Non-pigmented ciliary epithelial cell (primary cell): ENCODE measurements at places on chromosomes 13 and 19.
A peak's percentile ranks its signal among the peaks of the same experiment; 100 is the strongest.

DNA sequence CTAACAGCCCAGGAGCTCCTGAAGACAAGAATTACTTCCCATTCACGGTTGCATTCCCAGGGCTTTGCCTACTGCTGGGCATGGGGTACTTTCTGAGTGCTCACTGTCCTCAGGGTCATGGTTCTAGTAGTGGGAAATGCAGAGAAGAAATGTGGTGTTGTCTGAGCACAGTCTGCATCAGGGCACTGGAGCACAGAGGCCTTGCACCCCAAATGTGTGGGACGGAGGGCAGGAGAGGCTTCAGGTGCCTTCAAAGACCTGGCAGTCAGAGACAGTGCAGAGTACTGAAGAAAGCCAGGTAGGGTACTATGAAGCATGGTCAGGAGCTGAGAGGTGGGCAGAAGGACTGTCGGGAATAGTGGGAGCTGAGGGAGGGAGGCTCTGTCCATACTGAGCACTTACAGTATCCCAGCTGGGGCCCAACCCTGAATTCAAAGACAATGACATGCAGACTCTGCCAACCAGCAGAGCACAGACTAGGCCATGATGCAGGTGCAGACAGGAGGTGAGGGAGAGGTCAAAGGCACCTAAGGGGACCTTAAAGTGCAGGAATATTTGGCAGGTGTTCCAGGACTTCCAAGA lies 144.4 kb downstream of the USP12 start:
- no peak for DNase-seq

DNA sequence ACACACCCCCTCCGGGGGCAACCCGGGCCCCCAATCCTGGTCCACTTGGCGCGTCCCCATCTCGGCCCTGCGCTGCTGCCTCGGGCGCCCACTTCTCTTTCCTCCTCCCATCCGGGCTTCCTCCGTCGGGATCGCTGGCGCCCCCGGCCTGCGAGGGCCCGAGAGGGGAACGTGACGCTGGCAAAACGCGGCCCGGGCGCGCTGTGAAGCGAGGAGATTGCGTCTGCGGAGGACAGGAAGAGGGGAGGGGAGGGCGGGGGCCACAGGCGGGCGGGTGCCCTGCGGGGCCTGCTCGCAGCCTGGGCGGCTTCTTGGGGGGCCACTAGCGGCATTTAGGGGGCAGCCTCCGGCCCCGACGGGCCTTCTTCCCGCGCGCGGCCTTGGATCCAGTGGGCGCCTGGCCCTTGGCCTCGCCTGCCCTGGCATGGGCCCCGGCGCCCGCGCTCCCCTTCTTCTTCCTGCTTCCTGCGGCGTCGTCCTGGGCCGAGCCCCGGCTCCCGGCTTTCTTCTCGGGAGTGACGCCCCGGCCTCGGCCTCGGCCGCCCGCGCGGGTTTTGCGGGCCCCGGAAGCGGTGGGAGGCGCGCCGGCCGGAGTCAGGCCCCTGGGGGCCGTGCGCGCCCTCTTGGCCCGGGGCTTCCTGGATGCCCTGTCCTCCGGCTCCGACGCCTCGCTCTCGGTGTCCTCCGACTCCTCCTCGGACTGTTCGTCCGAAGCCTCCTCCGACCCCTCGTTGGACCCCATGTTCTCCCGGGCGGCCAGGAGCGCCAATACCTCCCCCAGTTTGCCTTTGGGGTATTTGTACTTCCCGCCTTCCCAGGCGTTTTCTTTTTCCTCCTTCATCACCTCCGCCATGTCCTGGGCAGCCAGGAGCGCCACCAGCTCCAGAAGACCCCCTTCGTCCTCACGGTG lies 2.2 kb downstream of the PNMA8B start:
- no peak for DNase-seq

DNA sequence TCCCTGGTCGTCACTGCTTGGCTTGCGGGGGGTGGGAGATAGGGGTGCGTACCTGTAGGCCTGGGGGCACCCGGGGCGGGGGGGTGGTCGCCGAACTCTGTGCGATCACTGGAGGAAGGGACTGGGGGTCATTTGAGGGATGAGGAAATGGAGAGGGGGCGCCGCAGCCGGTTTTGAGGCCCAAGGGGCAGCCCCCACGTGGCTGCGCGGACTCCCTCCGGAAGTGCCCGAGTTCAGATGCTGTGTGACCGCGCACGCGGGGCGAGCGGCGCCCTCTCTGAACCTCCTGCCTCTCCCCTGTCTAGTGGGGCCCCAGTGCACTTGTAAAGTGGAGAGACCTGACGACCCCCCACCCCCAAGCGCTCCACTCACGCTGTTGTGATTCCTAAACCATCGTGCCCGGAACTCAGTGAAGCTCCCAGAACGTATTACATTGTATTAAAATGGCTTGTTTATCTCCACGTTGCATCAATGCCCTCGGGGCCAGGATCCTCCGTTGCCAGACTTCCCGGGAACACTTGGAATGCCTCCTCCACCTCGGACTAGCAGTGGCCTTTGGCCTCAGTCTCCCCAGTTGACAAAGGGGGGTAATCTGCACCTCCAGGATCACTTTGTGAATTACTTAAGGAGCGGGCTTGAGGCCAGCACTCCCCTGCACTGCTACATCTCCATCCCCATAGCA lies 3.0 kb upstream of the NANOS3 start:
- no peak for DNase-seq

- DNase-seq = no peak
Observed at GRCh38 chr13:47511647-47512046, 489.4 kb downstream of the SUCLA2 start.

- DNase-seq = no peak
Observed at GRCh38 chr13:73998631-73999030, 135.6 kb downstream of the KLF12 start.

GRCh38 chr19:16676101-16676798 lies 15.3 kb downstream of the TMEM38A start:
- no peak for DNase-seq

- DNase-seq = no peak
Observed at GRCh38 chr13:29503041-29503837, 92.2 kb downstream of the SLC7A1 start.

- no peak for DNase-seq
Observed at GRCh38 chr19:35459414-35460082, 11.5 kb downstream of the FFAR2 start.

DNA sequence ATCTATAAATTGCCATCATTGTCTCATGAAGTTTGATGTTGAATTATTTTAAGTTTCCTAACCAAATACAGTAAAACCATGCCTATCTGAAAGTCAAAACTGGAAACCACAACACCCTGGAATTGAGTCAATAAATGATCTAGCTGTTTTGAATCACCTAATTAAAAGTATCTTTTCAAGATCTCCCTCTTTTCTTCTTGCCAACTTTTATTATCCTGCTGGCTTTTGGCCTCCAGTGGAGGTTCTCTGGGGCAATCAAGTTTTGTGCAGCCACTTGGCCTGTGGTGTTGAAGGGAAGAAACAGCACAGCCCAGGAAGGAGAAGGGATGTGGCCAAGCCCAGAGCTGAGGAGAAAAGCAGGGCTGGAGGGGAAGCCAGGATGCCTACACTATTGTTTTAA lies 255.4 kb downstream of the COG6 start:
- DNase-seq = no peak

DNA sequence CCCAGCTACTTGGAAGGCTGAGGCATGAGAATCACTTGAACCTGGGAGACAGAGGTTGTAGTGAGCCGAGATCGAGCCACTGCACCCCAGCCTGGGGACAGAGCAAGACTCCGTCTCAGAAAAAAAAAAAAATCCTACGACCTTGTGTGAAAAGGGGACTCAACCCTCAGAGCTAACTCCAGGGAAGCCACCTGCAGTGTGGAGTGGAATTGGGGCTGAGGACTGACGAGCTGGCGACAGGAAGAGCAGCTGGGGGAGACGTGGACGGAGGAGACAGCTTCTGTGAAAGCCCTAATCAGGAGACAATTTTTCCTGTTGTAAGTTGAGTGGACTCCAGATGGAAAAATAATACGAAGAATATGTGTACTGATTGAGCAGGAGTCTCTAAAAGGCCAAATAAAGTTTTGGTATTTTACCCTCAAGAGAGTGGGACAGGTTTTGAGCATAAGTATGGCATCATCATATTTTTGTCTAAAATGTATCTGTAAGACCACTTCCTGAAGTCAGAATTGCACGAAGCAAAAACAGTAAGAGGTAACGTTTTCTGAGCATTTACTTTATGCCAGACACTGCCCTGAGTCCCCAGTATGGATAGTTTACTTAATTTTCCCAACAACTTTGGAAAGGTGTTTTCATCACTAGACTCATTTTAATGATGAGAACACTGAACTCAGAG lies 12.0 kb upstream of the LAIR1 start:
- no peak for DNase-seq

DNA sequence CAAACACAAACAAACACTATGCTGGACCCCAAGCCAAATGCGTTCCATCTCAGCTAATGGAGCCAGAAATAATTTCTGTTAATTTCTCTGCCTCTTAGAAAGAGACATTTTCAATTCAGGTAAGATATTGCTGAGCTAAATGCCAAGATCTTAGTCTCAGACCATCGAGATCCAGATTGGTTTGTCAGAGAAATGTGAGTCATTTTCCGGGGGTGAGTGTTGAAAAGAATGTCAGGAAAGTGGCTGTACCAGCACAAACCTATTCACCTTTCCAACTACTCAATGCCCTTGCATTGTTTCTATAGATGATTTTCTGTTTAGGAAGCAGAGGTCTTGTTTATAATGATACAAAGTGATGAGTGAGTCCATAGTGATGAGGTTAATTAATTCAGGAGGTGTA lies 266.8 kb upstream of the TSHZ3 start:
- DNase-seq = no peak

GRCh38 chr13:67803118-67803517 lies 573.0 kb upstream of the PCDH9 start:
- DNase-seq = no peak

DNA sequence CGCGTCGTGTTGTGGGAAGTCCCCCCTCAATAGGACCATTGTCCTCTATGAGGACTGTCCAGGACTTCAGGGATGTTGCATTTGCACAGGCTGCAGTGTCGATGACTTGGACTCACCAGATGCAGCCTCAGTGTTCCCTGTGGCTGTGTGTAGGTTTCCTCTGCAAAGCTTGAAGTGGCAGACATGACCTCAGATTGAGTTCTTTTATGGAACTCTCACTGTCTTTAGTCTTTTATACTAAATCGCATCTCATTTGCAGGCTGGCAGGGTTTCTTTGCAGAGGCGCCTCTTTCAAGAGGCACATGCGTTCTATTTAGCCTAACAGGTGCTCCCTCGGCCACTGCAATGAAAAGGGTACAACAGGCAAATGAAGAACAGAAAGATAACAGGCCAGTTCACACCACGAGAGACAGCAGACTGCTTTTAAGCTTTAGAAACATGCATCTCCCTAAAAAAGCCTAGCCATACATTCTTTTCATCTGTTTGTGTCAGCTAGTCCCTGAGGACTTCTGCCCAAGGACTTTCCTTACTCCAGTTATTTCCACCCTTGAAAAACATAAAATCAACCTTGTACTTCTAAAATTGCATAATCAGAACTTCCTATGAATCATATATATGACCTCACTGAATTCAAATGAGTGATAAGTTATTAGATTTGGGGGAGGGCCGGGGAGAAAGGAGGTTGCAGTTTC lies 118.4 kb downstream of the RAB20 start:
- no peak for DNase-seq

GRCh38 chr13:71606818-71607217 lies 260.2 kb downstream of the DACH1 start:
- DNase-seq = no peak

GRCh38 chr19:31451686-31452330 lies 102.6 kb upstream of the TSHZ3 start:
- peak; percentile 43 for DNase-seq

- no peak for DNase-seq
Observed at GRCh38 chr19:30097746-30098280, 155.8 kb downstream of the URI1 start.

DNA sequence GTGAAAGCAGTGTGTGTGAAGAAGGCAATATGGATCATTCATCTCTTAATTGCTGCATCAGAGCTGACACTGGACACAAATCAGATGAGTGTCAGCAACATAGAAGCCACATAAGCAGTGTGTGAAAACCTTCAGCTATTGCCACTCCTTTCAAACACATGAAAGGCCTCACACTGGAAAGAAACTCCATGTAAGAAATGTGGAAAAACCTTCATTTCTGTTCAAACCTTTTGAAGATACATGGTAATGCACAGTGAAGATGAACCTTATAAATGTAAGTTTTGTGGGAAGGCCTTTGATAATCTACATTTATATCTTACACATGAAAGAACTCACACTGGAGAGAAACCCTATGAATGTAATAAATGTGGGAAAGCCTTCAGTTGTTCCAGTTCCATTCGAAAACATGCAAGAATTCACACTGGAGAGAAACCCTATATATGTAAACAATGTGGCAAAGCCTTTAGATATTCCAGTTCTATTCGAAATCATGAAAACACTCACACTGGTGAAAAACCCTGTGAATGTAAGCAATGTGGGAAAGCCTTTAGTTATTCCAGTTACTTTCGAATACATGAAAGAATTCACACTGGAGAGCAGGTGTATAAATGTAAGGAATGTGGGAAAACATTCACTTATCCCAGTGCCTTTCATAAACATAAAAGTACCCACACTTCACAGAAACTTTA lies 53.6 kb downstream of the ZNF823 start:
- DNase-seq = no peak

DNA sequence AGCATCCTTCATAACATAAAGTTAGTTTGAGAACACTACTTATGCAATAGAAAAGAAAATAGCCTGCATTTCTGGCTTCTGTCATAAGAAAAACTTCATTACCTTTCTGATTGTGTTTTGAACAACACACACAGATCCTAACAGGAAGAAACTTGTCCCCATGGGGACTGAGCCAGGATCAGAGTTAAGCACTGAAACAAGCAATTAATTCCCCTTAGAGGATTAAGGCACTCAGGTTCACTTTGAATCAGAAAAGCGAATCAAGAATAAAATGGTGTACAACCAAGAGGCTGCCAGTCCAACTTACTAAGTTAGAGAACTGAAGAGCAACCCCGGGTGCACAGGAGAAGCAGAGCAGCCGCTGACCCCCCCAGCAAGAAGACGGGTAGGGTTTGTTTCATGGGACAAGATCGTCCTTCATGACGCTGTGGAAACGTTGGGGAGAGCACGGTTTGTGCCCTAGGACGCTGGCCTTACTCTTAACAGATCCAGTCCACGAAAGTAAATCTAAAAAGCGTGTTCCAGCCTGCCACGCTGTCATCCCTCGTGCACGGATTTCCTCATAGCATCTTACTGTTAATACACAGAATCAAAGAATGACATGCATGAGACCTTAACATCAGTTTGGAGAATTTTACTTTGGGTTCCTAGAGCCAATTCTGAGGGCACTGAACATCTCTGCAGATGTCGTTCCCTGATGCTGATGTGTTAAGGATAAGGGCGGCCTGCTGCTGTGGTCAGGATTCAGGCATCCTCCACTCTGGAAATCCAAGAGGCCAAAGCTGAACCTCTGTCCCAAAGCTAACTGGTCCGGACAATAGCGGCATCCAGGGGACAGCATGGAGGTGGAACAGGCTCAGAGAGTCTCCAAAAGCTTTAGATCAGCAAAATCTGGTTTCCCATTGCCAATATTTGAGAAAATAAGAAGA lies 46.4 kb downstream of the GGACT start:
- no peak for DNase-seq
